IPS-NIHi11 (cell line): ENCODE measurements at places on chromosomes 4 and X.

DNA sequence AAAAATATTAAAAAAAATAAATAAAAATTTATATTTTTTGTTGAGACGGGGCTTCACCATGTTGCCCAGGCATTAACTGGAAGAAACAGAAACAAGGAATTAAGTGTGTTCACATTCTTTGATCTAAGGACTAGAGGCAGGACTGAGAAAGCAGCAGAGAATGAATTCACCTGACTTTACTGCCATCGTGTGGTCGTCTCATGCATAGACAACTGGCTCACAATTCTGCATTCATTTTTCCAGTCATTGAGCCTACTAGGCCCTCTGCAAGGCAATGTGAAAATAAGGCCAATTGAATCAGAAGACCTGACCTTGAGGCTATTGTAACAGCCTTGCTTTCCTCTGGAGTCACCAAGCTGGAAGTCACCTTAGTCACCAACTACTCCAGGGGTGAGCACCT is 37.4 kb downstream of the LHFPL1 start:
- DNase-seq: peak; percentile 69

DNA sequence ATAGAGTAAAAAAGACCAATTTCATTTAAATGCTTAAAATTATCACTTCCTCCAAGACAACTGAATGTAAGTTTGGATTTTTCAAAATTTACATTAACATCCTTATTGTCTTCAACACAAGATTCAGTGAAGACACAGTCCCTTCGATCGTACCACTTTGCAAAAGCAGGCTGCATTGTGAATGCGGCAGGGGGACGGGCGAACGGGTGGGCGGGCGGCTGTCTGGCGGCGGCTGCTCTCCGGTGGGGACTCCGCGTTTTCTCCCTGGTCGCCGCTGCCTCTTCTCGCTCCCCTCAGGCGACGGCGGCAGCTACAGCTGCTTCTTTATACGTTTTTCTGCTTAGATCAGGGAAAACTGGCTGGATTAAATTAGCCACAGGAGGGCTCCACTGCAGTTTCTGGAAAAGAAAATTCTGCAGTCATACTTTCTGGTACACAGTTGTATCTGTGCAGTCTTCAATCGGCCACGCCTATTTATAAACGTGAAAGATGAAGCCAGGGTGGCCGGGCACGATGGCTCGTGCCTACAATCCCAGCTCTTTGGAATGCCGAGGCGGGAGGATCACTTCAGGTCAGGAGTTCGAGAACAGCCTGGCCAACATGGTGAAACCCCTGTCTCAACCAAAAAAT is 33.9 kb upstream of the HPF1 start:
- DNase-seq: peak; percentile 60

DNA sequence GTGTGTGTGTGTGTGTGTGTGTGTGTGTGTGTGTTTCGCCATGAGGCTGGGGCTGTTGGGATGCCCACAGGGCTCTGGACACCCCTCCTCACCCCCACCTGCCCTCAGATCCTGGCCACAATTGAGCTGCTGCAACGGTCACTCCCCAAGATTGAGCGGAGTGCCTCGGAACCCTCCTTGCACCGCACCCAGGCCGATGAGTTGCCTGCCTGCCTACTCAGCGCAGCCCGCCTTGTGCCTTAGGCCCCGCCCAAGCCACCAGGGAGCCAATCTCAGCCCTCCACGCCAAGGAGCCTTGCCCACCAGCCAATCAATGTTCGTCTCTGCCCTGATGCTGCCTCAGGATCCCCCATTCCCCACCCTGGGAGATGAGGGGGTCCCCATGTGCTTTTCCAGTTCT is 10.2 kb downstream of the ARAF start:
- DNase-seq: no peak

GRCh38 chr4:171017593-171017992 is 795.6 kb upstream of the GALNTL6 start:
- no peak for DNase-seq
